ENCODE measurements at places on chromosomes 16 and 17.
A peak's percentile ranks its signal among the peaks of the same experiment; 100 is the strongest.

- DNase-seq, result no peak
Measured at GRCh38 chr17:29618272-29619065, 4.2 kb downstream of the CORO6 start.

GRCh38 chr16:88312732-88313131, 70.0 kb upstream of the ZNF469 start:
- DNase-seq, result no peak

- peak; percentile 40 for DNase-seq
Measured at GRCh38 chr17:75124041-75124818, 7.3 kb downstream of the NT5C start.

DNA sequence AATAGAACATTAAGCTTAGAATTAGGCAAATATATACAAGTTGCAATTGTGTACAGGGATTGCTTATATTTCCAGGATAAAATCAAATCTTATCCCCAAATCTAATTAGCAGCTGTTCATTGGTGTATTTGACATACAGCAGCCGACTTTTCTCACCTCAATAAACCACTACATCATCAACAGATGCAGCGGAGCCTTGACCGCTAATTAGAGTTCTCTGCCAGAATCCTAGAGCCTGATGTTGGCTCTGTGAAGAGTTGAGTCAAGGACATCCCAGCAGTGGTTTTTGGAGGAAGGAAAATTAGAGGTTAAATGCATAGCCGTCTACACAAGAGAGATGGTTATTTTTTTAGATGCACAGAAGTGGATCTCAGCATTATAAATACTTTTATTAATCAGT, 221.9 kb upstream of the CACNG5 start:
- no peak for DNase-seq

DNA sequence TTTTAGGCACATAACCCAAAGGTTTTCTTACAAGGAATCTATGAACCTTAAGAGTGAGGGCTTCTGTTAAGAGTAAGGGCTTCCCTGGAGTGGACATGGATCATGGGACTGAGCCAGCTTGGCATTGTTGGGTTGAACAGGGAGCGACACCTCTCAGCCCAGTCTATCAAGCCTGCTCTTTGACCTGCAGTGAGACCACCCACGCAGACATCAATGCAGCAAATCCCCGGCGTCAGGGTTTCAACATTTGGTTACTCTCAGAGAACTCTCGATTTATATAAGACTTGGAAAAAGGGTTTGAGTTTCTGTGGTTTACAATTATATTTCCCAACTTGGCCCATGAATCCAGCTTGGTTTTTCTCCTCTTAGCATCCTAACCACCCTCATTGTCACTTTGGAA, 299.9 kb downstream of the WWOX start:
- DNase-seq, result no peak

GRCh38 chr16:67246756-67247191, 507 bp downstream of the FHOD1 start:
- no peak for DNase-seq
